ENCODE measurements at places on chromosomes 3 and 15. TPM values are rescaled to one million over a fixed set of nuclear protein-coding genes. Genes with fewer than 3 reads are reported as not detected.

The SEMA3G gene
- 0.10 TPM for total RNA-seq

The NMB gene
- total RNA-seq, result 22.7 TPM

The MGLL gene
- total RNA-seq, result 62.9 TPM

The ZNF660 gene
- total RNA-seq, result not detected

The TXNRD3 gene
- total RNA-seq, result 6.0 TPM

The SLC51A gene
- not detected for total RNA-seq

The GHSR gene
- not detected for total RNA-seq

The TRIM42 gene
- total RNA-seq, result not detected

The TIMMDC1 gene
- 83.6 TPM for total RNA-seq

The FOXB1 gene
- total RNA-seq, result not detected

The RUVBL1 gene
- 103 TPM for total RNA-seq

The WDR73 gene
- total RNA-seq, result 39.4 TPM

The CGNL1 gene
- total RNA-seq, result 2.0 TPM

The FEZF2 gene
- not detected for total RNA-seq

The CHDH gene
- 2.7 TPM for total RNA-seq

The GPR156 gene
- total RNA-seq, result 0.48 TPM

The TRAIP gene
- total RNA-seq, result 12.6 TPM

The ADAMTS17 gene
- total RNA-seq, result 0.06 TPM

The KCNMB3 gene
- total RNA-seq, result 0.99 TPM

The SLC12A1 gene
- total RNA-seq, result not detected

The CNTN3 gene
- not detected for total RNA-seq

The EPHB3 gene
- 0.34 TPM for total RNA-seq

The ATP10A gene
- total RNA-seq, result 7.0 TPM

The MRAS gene
- 9.3 TPM for total RNA-seq

The ALDH1A2 gene
- 0.19 TPM for total RNA-seq

The LIPH gene
- 8.1 TPM for total RNA-seq

The C3orf49 gene
- total RNA-seq, result not detected

The AHSG gene
- 0.11 TPM for total RNA-seq

The CTSH gene
- 50.9 TPM for total RNA-seq

The PLIN1 gene
- not detected for total RNA-seq

The SNX22 gene
- 0.96 TPM for total RNA-seq

The OSTN gene
- not detected for total RNA-seq

The ZBED2 gene
- 0.36 TPM for total RNA-seq

The KCNMB2 gene
- not detected for total RNA-seq

The ZNF502 gene
- 1.7 TPM for total RNA-seq

The LRRN1 gene
- total RNA-seq, result not detected

The EIF4E3 gene
- total RNA-seq, result 3.0 TPM

The SLC22A13 gene
- total RNA-seq, result not detected

The C15orf40 gene
- total RNA-seq, result 44.6 TPM

The TUSC7 gene
- total RNA-seq, result not detected

The NDN gene
- total RNA-seq, result 0.08 TPM

The SPATA12 gene
- 0.44 TPM for total RNA-seq

The C3orf85 gene
- not detected for total RNA-seq

The CPLX3 gene
- total RNA-seq, result not detected
